Bone marrow (tissue), 2 donors: ENCODE measurements at places on chromosomes 11 and 22.

DNA sequence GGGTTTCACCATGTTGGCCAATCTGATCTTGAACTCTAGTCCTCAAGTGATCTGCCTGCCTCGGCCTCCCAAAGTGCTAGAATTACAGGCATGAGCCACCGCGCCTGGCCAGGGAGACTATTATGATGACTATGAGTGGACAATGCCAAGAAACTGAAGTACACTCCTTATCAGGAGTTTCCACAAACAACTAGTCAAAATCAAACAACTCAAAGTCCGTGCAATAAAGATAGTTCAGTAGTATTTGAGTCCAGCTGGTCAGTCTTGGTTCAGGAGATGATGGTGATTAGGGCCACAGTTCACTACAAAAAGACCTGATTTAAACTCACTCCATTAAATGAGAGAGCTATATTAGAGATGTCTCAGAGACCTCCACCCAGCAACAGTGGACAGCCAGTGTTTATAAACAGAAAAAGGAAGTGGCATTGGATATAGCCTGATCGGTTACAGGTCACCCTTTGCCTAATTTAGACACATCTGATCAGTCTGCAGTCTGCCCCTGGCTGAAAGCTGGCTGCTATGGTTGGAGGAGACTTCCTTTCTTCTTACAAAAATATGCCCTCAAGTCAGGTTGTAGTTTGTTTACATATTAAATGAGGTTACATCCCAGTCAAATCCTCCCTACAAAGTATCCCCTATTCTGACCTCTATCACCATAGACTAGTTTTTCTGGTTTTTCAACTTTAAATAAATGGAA lies 17.0 kb downstream of the CD3E start:
- no peak for DNase-seq

GRCh38 chr11:17459236-17459896 lies 17.3 kb downstream of the ABCC8 start:
- no peak for DNase-seq

- no peak for DNase-seq
Observed at GRCh38 chr11:13358596-13359270, 81.1 kb downstream of the BMAL1 start.

GRCh38 chr11:14519597-14519916 lies 629 bp downstream of the PSMA1 start:
- DNase-seq: no peak

GRCh38 chr11:9596926-9597464 lies 23.5 kb downstream of the WEE1 start:
- DNase-seq: no peak

GRCh38 chr11:122342089-122342744 lies 226.2 kb upstream of the BLID start:
- DNase-seq: no peak

- peak; percentile 98 for DNase-seq
Observed at GRCh38 chr22:46748908-46749675, 11.0 kb upstream of the CERK start.

GRCh38 chr11:680476-680875 lies 14.5 kb downstream of the DEAF1 start:
- no peak for DNase-seq
